Stimulated activated CD8-positive, alpha-beta memory T cell treated with anti-CD3 and anti-CD28 coated beads, Interleukin-15, amount 100 ng/mL, for 1 hour (primary cell): ENCODE measurements at places on chromosomes 1 and 21.

DNA sequence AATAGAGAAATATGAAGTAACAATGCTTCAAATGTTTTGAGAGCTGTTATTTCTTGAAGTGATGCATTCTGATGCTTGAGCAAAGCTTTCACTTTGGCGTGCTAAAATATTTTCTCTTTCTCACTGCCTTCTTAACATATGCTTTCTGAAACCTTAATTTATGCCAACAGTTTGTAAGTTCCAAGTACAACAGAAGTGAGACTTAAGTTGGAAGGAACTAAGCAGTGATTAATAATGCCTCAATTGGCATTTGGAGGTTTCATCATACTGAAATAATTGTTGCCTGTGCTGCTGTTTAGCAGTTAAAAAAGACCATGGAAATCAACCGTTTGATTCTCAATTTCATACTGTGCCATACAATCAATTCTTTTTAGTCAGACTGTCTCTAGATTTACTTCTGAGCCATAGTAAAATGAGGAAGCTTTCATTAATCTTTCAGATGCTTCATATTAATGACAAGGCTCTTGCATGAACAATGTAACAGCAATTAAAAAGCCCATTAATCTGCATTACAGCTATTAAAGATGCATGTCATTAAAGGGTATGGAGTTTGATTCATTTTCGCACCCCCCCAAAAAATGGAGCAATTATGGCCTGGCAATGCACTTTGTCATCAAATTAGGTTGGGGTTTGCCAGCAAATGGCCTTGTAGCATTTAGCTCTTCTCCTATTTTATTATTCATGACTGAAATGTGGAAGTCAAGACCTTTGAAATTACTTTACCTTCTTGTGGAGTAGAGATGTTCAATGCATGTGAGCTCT, 375.3 kb downstream of the USH2A start:
- DNase-seq, result no peak

- DNase-seq, result no peak
Measured at GRCh38 chr1:20242890-20243479, 47.7 kb upstream of the VWA5B1 start.

GRCh38 chr1:233281711-233282581, 13.6 kb downstream of the PCNX2 start:
- DNase-seq, result no peak

DNA sequence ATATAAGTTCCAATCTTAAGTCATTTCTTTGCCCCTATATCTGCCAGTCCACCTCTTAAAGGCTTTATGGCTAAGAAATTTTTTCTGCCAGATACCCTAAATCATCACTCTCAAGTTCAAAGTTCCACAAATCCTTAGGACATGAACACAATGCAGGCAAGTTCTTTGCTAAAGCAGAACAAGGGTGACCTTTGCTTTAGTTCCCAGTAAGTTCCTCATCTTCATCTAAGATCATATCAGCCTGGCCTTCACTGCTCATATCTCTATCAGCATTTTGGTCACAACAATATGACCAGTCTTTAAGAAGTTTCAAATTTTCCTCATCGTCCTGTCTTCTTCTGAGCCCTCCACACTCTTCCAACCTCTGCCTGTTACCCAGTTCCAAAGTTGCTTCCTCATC, 402.2 kb upstream of the RUNX1 start:
- no peak for DNase-seq

DNA sequence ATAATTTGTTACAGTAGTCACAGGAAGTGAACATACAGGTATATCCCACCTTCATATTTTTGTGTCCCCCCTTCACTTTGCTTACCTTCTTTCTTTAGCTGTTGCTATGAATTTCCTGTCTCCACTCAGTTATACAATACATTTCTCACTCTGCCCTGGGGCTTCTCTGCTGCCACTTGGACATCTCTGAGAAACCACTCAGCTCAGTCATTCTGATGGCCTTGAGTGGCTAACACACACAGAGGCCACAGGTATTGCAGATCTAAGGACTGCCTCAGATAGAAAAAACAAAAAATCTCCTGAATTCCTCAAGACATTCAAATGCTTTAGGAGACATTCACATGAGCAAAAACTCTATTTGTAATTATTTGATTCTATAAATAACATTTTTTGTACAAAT, 87.7 kb downstream of the OLFM3 start:
- DNase-seq, result no peak

DNA sequence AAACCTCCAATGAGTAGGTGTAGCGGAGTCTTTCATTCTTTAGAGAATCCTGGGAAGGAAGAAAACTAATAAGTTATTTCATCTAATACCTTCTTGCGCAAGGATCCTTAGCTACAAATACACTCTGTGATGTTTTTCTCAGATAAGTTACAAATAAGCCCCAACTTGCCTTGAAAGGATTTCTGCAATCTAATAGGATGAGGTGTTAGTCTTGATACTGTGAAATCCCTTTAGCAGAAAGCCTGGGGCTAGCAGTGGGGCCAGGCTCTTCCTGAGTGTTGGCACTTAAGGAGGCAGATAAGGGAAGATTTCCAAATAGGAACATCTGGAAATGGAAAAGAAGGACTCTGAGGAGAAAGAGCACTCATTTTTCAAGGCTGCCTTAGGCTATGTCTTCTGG, 168.0 kb upstream of the DAB1 start:
- DNase-seq, result no peak

GRCh38 chr1:214514819-214515383, 36.5 kb downstream of the PTPN14 start:
- DNase-seq, result no peak

- DNase-seq, result no peak
Measured at GRCh38 chr1:181662606-181663005, 179.3 kb downstream of the CACNA1E start.

DNA sequence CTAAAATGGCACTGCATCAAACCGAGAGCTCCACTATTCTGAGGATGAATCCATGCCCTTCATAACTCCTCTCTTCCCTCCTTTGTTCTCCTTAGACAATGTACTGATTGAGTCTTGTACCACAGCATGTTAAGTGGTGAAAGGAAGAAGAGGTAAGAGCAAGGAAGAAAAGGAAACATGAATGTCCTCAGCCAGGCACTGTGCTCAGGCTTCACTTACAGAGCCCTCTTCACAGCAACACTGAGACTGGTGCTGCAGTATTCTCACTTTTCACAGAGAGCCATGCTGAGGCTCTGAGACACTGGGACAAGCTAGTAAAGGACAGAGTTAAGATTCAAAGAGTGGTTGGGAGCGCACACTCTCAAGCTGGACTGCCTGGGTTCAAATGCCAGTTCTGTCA, 143.5 kb downstream of the AKT3 start:
- DNase-seq, result no peak

GRCh38 chr1:204571128-204571527, 54.9 kb downstream of the MDM4 start:
- no peak for DNase-seq

DNA sequence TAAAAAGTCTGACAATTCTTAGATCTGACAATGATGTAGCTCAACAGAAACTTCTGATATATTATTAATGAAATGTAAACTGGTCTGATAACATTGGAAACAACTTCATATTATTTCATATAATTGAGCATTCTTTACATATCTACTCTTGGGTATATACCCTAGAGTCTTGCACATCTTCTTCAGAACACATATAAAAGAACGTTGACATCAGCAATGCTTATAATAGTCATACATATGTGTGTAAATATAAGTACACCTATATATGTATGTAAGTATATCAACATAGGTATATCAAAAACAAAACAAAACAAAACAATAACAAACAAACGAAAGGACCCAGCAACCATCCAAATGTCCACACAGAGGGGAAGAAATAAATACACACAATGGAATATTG, 38.4 kb downstream of the NRIP1 start:
- no peak for DNase-seq

DNA sequence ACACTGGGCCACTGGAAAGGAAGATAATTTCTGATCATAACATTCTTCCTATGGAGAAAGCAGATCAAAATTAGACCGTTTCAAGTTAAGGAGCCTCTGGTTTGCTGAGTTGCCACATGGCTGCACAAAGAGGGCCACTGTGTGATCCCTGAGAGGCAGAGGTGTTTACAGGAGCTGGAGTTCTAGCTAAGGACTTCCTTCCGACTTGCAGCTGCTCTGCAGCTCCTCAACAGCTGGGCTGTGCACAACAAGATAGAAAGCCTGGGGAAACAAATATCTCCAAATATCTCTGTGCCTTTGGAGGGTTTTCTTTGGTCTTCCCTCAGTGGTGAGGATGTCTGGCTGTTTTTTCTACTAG, 26.8 kb downstream of the GADD45A start:
- no peak for DNase-seq

DNA sequence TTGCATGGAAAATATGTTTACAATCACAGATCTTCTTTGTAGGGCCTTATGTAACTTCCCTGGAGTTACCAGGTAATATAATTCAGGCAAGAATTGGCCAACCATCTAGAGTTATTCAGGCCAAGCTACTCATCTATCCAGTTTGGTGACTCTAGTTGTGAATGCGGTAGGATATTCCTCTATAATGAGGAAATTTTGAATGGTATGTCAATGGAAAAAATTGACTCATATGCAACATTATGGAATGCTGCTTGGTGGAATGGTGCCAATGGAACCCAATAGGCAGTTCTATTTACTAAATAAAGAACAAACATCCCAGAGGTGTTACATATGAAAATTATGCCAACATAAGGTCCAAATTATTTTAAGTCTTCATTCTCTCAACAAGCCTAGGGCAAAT, 5.6 kb upstream of the TNFSF18 start:
- DNase-seq, result no peak

DNA sequence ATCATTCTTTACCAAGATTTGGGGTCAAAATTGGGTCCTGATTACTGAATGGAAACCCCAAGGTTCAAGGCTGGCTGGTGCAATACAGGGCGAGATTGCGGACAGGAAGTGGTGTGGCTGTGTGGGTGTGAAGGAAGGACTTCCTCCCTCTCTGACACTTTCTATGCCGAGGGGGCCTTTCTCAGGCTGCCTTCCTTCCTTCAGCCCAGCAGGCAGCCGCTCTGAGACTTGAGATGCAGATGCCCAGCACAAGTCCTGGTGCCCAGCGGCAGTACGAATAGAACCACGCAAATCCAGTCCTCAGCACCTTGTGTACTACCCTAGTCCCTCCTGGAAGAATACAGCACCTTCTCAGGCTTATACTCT, 16.3 kb downstream of the BATF3 start:
- no peak for DNase-seq
